ENCODE measurements at places on chromosomes 2 and 18.

DNA sequence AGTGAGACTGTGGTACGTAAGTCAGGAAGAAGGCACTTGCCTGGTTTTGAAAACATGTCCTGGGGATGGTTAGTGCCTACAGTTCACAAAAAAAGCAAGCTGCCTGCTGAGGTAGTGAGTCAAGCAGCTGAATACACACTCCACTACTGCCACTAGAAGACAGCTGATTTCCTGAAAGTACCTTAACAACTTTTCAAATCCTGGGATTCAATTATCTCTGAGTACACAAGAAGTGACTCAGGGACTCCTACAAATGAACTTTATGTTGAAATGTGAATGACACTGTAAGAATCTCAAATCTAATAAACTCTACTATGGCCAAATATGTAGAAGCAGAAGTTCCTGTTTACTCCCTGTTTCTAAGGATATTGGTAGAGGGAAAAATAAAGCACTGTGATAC, 58.0 kb upstream of the ARL5A start:
- no peak for DNase-seq

- DNase-seq = no peak
Measured at GRCh38 chr2:60297296-60298005, 256.0 kb downstream of the BCL11A start.

DNA sequence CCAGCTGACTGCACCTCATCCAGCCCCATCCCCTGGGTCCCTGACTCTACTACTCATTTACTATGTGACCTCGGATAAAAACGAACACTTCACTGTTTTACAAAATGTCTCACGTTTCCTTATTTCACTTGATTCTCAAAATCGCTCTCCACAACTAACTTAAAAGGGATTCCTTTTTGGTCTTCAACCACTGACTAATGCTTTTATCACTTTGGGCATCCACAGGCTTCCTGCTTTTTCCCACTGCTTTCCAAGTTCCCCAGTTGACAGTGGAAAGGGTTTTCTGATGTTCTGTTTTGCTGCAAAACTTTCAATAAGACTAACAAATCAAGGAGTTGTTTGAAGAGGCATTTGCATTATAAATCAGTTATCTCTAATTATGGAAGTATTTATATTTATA, 24.1 kb downstream of the EIF2AK3 start:
- DNase-seq = no peak

- DNase-seq = peak; percentile 76
Measured at GRCh38 chr2:18178736-18179349, 300.4 kb downstream of the KCNS3 start.

DNA sequence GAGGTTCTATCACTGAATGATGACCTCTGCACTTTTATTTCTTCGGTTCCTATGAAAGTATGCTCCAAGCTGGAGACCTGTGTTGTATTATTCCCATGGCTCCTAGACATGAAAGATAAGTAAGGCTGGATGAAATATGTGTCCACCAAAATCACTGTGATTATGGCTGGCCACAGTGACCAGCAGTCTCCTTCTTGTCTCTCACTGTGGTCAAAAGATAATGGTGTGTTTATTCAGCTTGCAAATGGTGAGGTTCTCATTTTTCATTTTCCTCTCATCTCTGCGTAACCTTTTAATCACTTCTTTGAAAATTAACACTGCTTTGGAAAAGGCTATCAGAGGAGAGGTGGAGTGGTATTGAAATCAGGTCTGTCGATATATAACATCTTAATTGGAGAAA, 107.8 kb upstream of the DAPL1 start:
- no peak for DNase-seq

- no peak for DNase-seq
Measured at GRCh38 chr2:189267925-189268579, 88.5 kb upstream of the COL5A2 start.

GRCh38 chr2:214378455-214379103, 32.3 kb upstream of the VWC2L start:
- DNase-seq = peak; percentile 84

GRCh38 chr2:162197069-162197825, 45.2 kb upstream of the GCG start:
- DNase-seq = no peak

- DNase-seq = no peak
Measured at GRCh38 chr2:127254386-127254981, 34.4 kb upstream of the CYP27C1 start.

DNA sequence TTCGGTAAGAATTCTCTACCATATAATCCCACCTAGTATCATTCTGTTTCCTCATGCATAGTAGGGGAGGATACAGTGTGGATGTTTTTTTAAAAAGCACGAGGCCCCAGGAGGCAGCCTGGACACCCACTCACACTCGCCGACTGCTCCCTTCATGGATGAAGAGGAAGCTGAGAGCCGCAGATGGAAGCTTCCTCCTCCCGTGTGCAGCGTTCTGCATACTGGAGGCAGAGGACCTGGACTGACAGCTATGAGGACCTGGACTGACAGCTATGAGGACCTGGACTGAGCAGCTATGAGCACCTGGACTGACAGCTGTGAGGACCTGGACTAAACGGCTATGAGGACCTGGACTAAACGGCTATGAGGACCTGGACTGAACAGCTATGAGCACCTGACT, 234.4 kb downstream of the NDUFA10 start:
- no peak for DNase-seq

- DNase-seq = no peak
Measured at GRCh38 chr2:174035981-174036742, 71.0 kb upstream of the SP3 start.

- DNase-seq = no peak
Measured at GRCh38 chr2:147482111-147482895, 362.5 kb upstream of the ACVR2A start.

DNA sequence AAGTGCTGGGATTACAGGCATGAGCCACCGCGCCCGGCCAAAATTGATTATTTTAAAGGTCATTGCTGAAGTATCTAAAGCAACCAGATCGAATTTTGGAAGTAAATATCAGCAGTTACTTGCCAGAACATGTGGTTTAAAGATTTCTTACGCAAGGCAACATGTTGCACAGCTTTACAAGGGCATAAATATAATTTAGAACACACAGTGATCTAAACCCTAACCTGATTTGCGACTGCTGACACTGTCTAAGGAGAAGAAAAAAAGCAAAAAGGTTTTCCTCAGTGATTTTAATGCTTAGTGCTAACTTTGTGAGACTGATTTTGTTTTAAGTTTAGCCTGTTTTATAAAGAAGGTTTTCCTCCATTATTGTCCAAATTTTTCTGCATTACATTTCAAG, 569.9 kb upstream of the LINC00305 start:
- no peak for DNase-seq

- peak; percentile 38 for DNase-seq
Measured at GRCh38 chr18:79064228-79064627, 5.0 kb upstream of the ATP9B start.

GRCh38 chr2:238719641-238720040, 128.2 kb upstream of the TWIST2 start:
- no peak for DNase-seq

- peak; percentile 33 for DNase-seq
Measured at GRCh38 chr2:234930397-234930796, 21.4 kb upstream of the SH3BP4 start.

DNA sequence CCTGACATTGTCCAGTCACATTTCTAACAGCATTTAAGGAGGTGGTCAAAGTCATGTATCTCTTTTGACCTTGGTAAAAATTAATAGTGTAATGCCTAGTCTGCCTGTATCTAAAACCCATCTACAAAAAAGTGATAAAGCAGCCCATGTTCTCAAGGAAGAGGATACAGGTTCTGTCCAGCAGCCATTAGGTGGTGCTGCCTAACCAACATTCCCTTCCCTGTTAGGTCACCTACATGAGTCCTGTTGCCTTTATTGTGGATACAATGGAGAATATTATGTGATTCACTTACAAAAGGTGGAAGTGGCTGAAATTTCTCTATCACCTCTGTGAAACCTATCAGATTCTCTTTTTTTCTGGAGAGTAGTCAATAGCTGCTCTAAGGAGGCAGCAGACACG, 52.5 kb downstream of the AQP4 start:
- DNase-seq = peak; percentile 41

DNA sequence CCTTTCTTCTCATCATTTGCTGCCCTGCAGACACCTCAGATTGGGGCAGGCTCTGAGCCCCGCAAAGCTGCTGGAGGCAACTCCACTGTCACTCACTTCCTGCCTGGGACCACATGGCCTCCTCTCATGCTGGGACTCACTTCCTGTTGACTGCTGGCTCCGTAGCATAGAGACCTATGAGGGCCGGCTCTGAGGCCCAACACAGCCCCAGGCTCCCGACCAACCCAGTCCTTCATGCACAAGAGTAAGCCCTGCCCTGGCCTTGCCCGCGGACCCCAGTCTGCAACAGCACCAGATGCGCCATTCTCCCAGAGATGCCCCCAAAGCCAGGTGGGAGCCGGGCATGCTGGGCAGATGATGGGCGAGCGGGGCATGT, 55.7 kb downstream of the DNMT3A start:
- no peak for DNase-seq

GRCh38 chr2:170030040-170030439, 147.9 kb upstream of the MYO3B start:
- DNase-seq = no peak

GRCh38 chr2:183088061-183088460, 9.5 kb downstream of the DUSP19 start:
- DNase-seq = no peak

DNA sequence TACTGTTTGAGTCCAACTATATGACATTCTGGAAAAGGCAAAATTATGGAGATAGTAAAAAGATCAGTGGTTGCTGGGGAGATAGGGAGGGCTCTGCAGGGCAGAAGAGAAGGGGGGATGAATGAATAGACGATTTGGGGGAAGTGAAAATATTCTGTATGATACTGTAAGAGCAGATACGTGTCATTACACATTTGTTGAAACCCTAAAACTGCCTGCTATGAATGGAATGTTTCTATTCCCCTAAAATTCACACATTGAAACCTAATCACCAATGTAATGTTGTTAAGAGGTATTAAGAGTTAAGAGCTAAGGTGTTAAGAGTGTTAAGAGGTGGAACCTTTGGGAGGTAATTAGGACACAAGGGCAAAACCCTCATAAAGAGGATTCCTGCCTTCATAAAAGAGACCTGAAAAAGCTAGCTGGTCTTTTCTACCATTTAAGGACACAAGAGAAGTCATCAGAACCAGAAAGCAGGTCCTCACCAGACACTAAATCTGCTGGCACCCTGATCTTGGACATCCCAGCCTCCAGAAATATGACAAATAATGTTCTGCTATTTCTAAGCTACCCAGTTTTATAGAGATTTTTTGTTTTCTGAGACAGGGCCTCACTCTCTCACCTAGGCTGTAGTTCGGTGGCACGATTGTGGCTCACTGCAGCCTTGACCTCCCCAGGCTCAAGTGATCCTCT, 76.2 kb downstream of the ATAD2B start:
- DNase-seq = no peak

DNA sequence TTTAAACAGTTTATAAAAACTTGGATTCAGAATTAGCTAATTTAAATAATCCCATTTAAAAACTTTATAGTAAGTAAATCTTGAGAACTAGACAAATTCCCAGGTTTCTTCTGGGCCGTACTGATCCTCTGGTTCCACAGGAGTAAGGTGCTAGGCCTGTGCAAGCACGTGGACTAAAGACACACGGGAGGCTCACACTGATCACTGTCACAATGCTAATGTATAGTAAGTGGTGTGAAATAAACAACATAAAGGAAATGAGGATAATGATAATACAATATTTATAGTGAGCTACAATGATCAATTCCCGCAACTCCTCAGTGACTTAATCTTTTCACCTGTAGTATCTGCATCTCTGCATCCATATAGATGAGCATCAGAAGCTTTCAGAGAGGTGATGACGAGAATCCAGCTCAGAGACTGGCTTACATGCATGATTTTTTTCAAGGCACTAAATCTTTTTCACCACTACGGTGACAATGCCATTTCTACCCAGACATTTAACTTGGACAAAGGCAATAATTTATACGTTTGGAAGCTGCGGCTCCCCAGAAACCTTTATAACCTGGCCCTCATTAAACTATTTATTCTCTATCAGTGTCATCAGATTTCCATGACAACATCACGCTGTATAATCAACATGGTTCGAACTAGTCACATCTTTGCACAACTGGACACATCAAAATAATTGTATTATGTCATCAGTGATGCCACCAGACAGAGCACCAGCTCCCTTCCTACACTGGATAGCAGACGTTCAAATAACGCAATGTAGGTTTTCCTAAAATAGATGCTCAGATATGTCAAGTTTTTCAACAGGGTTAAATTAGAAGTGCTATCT, 196.2 kb downstream of the ZNF385B start:
- no peak for DNase-seq

DNA sequence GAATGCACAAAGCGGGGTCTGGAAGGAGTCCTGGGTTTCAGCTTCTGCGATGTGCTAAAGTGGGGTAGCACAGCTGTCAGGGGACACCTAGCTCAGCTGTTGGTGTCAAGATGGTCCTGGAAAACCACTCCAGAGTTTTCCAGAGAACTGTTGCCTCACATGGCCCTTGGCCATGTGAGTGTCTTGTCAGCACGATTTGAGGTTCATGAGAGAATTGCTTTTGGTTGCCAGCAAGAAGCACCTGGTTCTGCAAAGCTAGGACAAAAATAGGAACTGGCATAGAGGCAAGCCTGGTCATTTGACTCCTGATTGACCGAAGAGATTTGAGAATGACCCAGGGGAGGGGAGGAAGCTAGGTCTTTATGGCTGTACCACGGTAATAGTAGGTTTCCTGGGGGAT, 50.4 kb upstream of the CTLA4 start:
- DNase-seq = no peak

- no peak for DNase-seq
Measured at GRCh38 chr2:158380746-158381145, 75.8 kb downstream of the CCDC148 start.

DNA sequence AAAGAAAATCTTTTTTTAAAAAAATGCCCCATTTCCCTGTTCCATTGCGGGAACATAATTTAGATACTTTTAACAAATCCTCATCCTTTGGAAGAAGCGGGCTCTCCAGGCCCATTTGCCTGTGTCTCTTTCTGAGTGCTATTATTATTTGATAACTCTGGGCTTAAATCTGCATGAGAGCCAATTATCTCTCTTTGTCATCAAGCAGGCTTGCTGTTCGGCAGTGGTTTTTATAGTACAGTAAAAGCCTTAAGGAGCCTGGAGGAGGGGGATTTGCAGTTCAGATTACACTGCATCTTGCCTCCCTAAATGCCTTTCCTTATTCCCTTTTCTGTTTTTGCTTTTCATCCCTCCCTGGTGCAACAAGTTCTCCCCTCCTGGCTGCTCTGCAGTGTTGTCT, 50.6 kb downstream of the CELF4 start:
- DNase-seq = no peak

DNA sequence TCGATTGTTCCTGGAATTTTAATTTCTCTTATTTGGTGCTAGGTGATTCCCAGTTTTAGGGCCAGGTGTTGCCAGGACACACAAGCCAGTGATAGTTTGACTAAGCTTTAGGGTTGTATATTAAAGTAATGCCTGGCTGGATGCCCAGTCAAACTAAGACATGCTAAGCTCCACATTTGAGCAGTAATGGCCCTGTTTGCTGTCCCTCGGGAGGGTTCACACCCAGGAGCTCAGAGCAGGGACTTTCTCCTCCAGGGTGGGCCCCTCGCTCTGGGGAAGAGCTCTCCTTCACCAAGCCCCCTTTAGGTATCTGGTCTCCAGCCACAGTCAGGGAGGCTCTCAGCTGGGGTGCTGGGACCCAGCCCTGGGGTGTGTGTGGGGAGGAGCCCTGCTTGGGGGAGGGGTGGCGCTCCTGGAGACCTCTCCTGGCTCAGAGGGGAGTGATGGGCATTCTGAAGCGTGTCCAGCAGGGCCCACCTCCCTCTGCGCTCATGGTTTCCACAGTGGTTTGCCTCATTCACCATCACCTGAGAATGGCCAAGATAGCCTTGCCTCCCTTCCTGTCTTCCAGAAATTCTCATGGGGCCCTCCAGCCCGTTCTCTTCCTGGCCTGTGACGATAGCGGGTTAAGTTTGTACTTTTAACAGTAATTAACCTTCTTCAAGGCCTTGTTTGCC, 31.7 kb downstream of the INPP4A start:
- peak; percentile 76 for DNase-seq

Data from NCI-H2171 treated with DMSO at 0.1 percent for 48 hours (cell line).